Activated CD4-positive, CD25-positive, alpha-beta regulatory T cell treated with anti-CD3 and anti-CD28 coated beads, Interleukin-2, amount 50 U/mL, for 72 hours (primary cell): ENCODE measurements at places on chromosomes 7 and 10.
A peak's percentile ranks its signal among the peaks of the same experiment; 100 is the strongest.

DNA sequence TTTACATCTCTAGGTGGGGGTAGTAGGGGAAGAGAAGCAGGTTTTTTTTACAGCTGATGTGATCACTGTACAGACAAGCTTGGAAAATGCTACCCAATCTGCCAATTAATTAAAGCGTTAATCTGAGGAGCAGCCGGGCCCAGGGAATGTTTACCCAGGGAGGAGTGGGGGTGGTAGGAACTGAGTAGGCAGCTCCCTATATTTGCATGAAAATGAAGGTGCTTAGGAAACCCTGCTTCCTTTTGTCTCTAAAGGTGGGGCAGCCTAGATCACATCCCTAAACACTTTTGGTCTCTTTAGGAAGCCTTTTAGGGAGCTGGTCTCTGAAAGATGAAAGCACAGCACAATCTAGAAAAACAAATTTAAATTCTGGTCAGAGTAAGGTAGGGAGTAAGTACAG, 53.0 kb upstream of the NFKB2 start:
- DNase-seq: no peak

DNA sequence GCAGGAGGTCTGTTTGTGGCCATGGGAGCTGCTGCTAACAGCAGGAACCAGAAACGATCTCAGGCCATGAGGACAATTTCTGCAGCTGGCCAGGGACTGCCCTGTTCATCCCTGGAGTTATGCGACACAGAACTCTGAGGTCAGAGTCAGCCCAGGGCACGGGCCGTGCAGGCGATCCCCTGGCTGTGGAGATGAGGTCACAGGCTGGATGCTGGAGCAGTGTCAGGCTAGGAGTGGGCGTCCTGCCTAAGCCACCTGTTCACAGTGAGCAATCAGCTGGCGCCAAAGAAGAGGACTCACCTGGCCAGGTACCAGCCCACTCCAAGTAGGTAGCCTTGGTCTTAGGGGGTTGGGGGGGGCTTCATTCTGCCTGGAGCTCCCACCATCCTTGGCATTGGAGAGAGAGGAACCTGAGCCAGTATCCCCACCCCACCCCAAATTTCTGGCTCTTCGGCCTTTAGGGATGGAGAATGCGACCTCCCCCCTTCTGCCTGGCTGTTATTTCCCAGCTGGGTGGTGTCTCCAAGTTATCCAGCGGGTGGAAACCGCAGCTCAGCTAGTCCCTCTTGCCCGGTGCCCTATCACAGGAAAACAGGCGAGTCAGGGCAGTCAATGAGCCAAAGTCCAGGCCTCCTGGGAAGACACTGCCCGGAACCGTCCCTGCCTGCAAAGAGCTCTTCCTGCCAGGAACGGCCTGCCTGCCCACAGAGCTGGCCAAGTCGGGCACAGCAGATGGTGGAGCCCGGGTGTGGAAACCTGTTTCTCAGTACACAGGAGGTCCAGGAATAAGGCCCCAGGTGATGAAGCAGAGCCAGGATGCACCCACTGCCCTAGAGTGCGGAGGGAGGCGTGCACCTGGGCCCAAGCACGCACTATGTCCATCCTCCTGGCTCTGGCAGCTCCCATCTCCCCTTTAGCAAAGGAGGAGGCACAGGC, 1.8 kb upstream of the TTYH3 start:
- no peak for DNase-seq

DNA sequence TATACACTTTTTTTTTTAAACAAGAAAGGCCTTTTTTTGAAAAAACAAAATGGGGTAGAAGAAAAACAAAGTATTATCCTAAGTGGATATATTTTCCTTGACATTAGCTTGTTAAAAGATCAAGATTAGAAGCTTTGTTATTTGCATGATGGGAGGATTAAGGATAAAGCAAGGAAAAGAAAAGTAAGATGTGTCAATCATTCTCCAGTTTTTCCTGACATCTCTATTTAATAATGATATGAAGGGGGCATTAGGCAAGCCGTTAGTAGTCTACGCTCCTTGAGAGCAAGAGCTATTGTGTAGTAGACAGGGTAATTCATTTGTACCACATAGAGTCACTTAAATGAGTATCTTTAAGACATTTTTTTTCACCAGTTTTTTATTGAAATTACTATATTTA, 137.6 kb downstream of the RNF133 start:
- DNase-seq: no peak

- DNase-seq: no peak
Observed at GRCh38 chr10:29412485-29412884, 123.6 kb downstream of the LYZL1 start.

DNA sequence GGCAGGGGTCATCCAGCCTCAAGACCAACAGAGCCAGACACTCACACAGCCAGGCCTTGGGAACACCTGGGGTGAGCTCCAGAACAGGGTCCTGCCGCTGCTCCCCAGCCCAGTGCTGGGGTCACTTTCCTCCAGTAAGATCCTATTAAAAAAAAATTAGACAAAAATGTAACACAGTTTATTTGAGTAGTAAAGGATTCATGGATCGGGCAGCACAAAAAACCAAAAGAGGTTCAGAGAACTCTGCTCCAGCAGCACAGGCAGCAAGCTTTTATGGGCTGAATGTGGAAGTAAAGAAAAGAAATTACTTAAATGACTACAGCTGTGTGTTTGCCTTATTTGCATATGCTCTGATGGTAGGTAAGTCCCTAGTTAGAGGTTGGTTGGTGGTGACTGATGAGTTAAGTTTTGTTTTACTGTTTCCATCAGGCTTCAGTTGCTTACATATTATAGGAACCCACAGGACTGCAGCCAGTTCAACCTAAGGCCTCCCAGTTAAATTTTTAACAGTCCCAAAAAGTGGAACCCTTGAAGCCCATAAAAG, 80.5 kb upstream of the FGFR2 start:
- no peak for DNase-seq

- DNase-seq: no peak
Observed at GRCh38 chr7:131625817-131626372, 69.5 kb upstream of the PODXL start.

DNA sequence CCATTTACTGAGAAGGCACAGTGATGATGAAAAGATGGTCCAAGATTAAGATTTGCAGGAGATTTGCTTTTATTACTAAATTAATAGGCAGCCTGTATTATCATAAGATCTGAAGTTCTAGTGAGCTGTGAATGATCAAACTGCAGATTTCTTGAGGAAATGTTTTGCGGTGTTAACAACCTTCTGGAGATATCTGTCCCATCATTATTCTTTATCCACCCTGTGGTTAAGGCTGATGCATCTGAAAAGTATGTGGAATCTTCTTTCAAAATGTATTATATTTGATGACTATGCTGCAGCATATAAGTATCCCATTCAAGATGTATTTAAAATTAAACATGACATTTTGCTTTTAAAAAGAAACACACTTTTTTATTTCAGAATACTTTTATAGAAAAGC, 150.3 kb downstream of the POLR1F start:
- DNase-seq: no peak

GRCh38 chr10:21526188-21526859, 842 bp upstream of the SKIDA1 start:
- peak; percentile 59 for DNase-seq

DNA sequence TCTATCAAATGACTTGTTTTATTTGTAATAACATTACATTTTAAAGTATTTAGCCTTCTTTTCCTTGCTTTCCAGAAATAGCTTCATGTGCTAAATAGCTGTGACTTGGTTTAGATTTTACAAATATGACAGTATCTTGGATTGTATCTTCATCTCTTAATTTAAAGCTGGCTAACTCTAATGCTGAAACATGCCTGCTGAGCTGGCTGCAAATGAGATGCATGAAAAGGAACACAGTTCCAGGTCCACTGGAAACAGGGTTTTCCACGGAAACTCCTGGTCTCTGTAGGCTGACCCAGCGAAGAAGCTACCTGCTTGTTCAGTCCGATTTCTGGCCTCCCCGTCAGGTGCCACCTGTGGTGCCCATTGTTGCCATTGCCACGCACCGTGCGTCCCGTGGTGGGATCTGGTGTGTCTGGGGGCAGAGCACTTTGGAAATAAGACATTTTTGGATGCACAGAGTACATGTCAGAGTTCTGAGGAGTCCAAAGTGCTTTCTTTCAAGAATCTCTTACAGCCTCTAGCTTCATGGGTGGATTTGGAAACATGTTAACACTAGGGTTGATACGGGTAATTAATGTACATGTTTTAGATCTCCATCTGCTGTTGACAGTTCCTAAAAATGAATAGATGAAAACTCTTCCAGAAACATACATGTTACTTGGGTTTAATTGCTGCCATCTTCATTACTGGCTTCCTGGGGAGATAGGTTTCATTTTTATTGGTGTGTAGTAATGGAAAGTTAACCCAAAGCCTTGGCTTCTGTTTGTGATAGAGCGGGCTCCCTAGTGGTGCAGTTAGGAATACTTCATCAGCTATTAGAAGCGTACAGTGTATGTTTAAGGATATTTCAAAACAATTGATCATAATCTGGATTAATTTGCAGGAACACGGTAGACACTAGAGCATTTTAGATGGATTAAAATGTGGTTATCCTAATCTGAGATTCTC, 45.0 kb downstream of the SHH start:
- DNase-seq: no peak

- no peak for DNase-seq
Observed at GRCh38 chr7:30083334-30083733, 51.5 kb upstream of the MTURN start.

- peak; percentile 51 for DNase-seq
Observed at GRCh38 chr7:8442814-8443304, 9.4 kb downstream of the NXPH1 start.
